Gastrocnemius medialis (tissue), 4 donors: ENCODE measurements at places on chromosomes 4 and X. TPM values are rescaled to one million over a fixed set of nuclear protein-coding genes. Genes with fewer than 3 reads are reported as not detected.

The PHOX2B gene
- not detected for total RNA-seq

GRCh38 chrX:17183566-17183965 is 191.4 kb upstream of the NHS start:
- H3K4me3 ChIP-seq, result no peak overlapping the region
- peaks cover 2% of the 10 kb centered on the region for H3K27me3 ChIP-seq
- no peak overlapping the region for H3K27ac ChIP-seq
- no peaks in the 10 kb centered on the region for H3K4me1 ChIP-seq
- H3K36me3 ChIP-seq, result no peaks in the 10 kb centered on the region
- no peak for DNase-seq

The MAGIX gene
- total RNA-seq, result 5.6 TPM

DNA sequence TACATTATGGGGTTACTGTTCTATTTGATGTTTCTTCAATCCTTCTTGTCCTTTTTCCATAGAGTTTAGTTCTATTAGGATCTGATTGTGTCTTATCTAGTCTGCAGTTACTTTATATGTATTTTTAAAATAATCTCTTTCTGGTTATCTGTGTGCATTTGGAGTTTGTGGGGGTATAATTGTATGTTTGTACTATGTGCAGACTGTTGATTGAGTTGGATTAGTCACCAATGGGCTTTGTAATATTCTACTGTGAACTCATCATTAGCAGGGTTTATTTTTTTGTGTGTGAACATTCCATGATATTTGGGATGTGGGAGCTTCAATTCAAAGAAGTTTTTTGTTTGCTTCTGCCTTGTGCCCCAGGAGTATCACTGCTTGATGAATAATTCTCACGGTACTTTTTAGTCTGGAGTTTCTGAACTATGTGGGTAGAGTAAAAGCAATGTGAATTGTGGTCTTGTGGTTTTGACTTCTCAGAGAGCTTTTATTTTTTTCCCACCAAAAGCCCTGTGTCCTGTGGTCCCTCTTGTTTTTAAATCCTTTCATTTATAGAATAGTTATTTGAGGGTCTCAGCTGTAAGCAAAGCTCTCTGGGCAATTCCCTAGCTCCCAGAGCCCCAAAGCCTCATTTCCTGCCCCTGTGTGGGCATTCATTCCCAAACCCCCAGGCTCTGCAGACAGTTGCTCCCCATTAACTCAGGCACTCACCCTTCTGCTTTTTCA is 127.8 kb downstream of the PHKA2 start:
- H3K4me1 ChIP-seq, result no peaks in the 10 kb centered on the region
- no peak for DNase-seq
- H3K4me3 ChIP-seq, result no peak overlapping the region
- H3K27me3 ChIP-seq, result no peaks in the 10 kb centered on the region

DNA sequence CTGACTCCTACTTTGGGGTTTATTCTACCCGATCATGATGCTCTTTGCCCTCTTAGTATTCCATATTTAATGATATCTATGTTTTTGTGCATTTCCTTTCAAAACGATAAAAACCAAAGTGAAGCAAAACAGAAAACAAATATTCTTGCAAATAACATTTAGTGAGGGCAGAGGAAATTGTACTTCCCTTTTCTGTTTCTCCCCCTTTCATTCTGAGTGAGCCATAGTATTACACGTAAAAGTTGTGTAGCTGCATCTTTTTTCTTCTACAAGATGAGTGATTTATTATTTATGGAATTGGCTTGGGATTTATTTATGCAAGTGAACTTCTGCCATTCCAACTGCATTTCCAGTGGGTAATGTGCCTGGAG is 109.9 kb downstream of the AFF2 start:
- no peak overlapping the region for H3K27ac ChIP-seq
- H3K4me3 ChIP-seq, result no peak overlapping the region
- no peak for DNase-seq
- no peaks in the 10 kb centered on the region for H3K27me3 ChIP-seq

GRCh38 chrX:68942840-68943239 is 114.0 kb downstream of the EFNB1 start:
- DNase-seq, result no peak
- no peak overlapping the region for H3K4me3 ChIP-seq
- no peaks in the 10 kb centered on the region for H3K27me3 ChIP-seq

DNA sequence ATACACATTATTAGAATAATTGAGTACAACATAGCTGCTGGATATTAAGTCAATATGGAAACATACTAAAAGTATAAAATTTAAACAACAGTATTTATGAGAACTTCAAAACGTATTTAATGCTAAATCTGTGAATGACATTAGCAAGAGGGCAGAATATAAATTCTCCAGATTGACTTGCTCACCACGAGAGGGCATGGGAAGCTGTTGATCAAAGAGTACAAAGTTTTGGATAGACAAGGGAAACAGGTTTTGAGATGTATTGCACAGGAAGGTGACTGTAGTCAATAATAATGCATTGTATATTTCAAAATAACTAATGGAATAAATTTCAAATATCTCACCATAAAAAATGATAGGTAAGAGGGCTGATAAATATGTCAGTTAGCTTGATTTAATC is 768.2 kb downstream of the CENPC start:
- H3K4me1 ChIP-seq, result no peaks in the 10 kb centered on the region
- no peaks in the 10 kb centered on the region for H3K27me3 ChIP-seq
- no peak overlapping the region for H3K27ac ChIP-seq
- H3K4me3 ChIP-seq, result no peak overlapping the region
- no peak for DNase-seq

The PCDH7 gene
- total RNA-seq, result not detected

GRCh38 chrX:63350465-63350877 is 661 bp downstream of the SPIN4 start:
- no peaks in the 10 kb centered on the region for H3K4me1 ChIP-seq
- no peak overlapping the region for H3K27ac ChIP-seq
- H3K4me3 ChIP-seq, result peak overlapping the region; percentile 62
- H3K36me3 ChIP-seq, result no peaks in the 10 kb centered on the region
- no peaks in the 10 kb centered on the region for H3K27me3 ChIP-seq

DNA sequence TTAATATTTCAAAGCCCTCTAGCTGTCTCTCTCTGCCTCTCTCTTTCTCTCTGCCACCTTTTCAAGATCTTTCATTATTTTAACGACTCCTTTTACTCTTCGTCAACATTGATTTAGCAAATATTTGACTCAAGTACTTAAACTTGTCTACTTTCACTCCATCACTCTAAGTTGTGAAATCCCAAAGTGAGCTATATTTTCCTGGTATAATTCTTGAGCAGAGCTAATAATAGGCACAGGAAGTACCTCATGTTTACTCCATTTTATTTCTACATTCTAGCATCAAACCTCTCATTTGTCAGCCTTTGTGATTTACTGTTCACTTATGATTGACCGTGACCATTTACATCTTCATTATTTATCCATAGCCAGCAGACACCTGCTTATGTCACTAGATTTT is 482.5 kb downstream of the RPA4 start:
- no peak for DNase-seq
- no peaks in the 10 kb centered on the region for H3K27me3 ChIP-seq
- no peaks in the 10 kb centered on the region for H3K4me1 ChIP-seq
- H3K4me3 ChIP-seq, result no peak overlapping the region

DNA sequence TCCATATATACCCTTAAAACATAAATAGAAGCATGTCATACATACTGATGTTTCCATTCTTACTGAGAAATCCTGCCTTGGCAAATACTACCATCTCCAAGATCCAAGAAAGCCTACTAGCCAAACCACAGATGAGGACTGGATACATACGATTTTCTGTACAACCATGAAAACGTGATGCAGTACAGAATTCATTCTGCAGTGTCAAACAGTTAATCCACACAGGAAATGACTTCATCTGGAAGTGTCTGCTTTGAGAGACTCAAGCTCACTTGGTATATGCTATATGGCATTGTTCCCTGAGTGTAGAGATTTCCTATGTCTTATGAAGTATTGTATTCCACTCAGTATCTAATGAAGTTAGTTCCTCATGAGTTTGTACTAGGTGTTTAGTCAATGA is 94.3 kb downstream of the CT47B1 start:
- no peaks in the 10 kb centered on the region for H3K4me1 ChIP-seq
- no peak for DNase-seq
- H3K4me3 ChIP-seq, result no peak overlapping the region
- no peaks in the 10 kb centered on the region for H3K36me3 ChIP-seq
- no peaks in the 10 kb centered on the region for H3K27me3 ChIP-seq
- H3K27ac ChIP-seq, result no peak overlapping the region

GRCh38 chr4:56345458-56345857 is 41.8 kb downstream of the AASDH start:
- no peak overlapping the region for H3K27ac ChIP-seq
- H3K4me1 ChIP-seq, result no peaks in the 10 kb centered on the region
- no peak overlapping the region for H3K4me3 ChIP-seq
- no peak for DNase-seq

The CPLX1 gene
- 1.0 TPM for total RNA-seq
